ENCODE measurements at places on chromosomes 5 and 9.

GRCh38 chr9:77544546-77544945 lies 103.6 kb downstream of the GNA14 start:
- no peak for DNase-seq

DNA sequence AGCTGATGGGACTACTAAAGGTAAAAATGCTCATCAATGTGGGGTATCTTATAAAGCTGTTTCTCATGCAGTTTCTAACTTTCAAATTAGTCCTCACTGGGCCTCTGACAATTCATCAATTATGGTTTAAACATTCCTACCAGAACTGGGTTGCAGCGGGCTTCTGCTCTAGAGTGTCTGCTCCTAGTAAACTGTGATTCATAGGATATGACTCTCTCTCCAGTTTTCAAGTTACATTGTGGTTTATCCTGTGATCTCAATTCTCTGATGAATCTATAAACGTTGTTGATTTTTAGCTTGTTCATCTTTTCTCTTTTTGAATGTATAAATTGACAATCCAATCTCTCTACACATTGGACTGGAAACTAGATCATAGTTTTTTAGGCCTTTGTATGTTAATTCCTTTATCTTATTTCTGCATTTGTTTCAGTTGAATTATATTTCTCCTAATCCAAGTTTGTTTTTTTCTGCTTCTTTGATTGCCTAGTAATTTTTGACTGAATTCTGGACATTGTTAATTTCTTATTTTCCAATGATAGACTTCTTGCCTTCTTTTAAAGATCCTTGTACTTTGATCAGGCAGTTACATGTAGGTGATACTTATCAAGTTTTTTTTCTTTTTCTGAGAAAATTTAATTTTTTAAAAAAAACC lies 822.6 kb downstream of the TLE1 start:
- DNase-seq, result no peak

DNA sequence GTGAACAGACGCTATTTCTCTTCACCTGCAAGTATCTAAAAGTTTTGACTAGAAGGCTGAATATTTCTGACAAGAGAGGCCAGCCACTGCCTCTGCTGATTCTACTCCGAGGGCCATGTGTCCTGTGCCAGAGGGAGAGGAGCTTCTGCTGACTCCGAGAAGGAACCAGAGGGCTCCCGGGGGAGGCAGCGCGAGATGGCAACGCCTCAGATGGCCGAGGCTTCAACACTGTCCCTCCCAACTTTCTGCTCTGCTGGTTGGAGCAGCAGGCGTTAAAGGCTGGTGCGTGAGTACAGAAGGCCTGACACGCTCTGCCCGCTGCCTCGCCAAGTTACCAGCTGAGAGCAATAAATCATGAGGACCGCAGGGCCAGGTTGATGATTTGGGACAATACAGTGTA lies 178.8 kb downstream of the GAPVD1 start:
- no peak for DNase-seq

DNA sequence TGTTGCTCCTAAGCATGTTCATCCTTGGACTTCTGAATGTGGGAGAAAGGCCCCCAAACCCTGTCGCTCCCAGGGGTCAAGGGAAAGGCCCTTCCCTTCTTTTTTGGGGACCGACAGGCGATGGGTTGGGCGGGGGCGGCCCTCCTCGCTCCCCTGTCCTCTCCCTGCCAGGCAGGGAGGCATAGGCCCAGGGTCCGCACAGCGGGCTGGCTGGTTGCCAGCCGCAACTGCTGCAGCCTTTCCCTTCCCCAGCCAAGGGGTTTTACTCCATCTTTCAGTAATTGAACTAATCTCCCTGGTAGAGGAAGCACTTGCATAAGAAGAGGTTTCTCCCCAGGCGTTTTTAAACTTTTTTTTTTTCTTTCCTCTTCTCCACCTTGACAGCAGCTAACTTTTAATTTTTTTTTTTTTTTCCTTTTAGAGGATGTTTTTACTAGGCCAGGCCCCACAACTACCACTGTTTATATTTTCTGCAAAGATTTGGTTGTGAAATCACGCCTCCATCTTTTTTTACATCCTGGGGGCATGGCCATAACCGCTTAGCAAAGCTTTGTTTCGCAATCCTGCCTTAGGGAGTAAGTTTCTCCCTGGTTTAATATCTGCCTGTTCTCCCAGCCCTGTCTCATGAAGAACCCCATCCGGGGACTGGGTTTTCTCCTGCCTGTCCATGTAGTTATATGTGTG lies 216.9 kb upstream of the ZNF608 start:
- no peak for DNase-seq

GRCh38 chr5:113371721-113372196 lies 63.0 kb downstream of the TSSK1B start:
- DNase-seq, result no peak

- DNase-seq, result no peak
Observed at GRCh38 chr5:138967791-138968448, 92.8 kb upstream of the LRRTM2 start.

- DNase-seq, result no peak
Observed at GRCh38 chr9:88605512-88606362, 70.8 kb downstream of the NXNL2 start.

DNA sequence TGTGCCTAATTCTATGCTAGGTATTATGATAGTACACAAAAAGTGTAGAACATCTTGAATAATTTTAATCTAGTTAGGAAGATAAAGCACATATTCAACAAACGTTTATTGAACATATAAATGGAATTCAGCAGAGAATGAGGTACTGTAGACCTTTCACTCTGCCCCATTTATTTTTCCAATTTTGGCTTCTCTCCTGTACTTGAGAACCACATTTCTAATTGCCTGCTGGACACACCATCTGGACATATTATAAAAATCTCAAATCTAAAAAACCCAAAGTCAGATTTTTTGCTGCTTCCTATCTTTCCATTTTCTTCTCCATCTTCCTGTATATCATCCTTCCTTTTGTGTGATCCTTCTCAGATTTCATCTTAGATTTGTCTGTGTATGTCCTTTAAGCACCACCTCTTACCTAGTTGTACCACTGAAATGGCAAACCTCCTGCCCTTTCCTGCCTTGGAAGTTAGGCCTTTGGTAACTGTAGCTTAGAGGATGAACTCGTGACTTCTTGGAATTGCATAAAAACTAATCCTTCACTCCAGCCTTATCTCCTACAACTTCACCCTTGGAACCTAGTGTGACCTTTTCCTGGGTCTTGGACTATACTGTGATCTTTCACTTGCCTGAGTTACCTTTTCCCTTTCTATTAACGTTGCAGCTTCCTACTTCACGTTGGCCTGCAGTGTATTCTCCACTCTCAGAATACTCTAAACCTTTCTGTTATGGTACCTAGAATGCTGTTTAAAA lies 8.8 kb downstream of the SLC26A2 start:
- DNase-seq, result no peak

GRCh38 chr5:38888041-38888440 lies 42.2 kb downstream of the OSMR start:
- DNase-seq, result no peak
